COR-L47 (cell line): ENCODE measurements at places on chromosomes 7 and 10.
A peak's percentile ranks its signal among the peaks of the same experiment; 100 is the strongest.

DNA sequence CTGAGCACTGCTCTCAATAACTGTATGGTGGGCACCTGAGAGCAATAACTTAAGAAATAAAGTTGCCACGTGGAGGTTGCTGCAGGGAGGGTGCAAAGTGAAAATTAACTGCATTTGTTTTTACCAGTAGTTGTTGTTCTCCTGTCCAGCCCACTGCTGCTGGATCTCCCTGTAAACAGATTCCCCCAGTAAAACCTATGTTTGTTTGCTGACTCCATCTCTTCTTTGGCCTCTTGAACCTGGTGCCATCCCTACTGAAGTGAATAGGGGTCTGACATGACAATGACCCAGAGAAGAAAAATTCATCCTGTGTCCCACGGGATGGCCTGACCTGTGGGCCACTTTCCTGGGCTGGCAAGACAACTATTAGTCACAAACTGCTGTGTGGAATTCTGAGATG is 1.7 kb downstream of the MBL2 start:
- DNase-seq: no peak

DNA sequence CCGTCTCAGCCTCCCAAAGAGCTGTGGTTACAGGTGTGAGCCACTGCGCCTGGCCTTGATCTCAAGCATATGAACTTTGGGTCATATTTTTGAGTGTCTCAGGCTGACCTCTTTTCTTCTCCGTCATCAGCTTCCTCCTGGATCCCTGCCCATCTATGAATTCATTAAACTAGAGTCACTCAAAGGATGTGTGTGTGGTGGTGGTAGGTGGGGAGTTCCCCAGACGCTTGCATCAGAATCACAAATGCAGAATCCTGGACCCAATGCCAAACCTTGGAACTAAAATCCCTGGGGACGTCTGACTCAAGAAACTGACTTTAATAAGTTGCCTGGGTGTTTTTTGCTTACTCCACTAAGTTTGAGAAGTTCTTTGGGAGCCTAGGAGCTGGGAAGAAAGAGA is 6.7 kb upstream of the CREB5 start:
- no peak for DNase-seq

- DNase-seq: no peak
Observed at GRCh38 chr7:103076764-103077163, 1.8 kb downstream of the ARMC10 start.

DNA sequence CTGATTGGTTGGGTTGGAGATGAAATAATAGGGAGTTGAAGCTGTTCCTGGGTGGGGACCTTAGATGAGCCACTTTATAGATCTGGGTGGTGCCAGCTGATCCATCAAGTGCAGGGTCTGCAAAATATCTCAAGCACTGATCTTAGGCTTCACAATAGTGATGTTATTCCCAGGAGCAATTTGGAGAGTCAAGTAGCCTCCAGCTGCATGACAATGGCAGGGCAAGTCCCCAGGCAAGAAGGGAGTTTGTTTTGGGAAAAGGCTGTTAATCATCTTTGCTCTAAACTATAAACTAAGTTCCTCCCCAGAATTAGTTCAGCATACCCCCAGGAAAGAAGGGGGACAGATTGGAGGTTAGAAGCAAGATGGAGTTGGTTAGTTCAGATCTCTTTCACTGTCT is 47.7 kb upstream of the WAPL start:
- DNase-seq: no peak

GRCh38 chr7:45646996-45647825 is 73.0 kb downstream of the ADCY1 start:
- DNase-seq: no peak

GRCh38 chr7:70674571-70675010 is 457.4 kb upstream of the GALNT17 start:
- DNase-seq: no peak

GRCh38 chr7:83547526-83547925 is 101.4 kb downstream of the SEMA3E start:
- DNase-seq: peak; percentile 97

DNA sequence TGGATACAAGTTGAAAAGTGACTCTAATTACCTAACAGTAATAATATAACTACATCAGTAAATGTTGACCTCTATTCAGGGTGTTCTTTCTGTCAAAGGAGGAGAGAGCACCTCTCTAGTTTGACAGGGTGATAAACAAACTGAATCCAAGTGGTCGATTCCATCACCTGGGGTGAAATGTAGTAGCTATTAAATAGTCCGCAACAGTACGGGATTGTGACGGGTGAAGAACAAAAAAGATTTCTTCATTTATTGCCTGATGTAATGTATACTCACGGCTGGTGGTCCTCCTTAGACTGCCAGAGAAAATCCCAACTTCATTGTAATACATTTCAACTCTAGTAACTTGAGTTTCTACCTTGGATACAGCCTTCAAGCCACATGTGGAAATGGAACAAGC is 292.5 kb upstream of the CELF2 start:
- no peak for DNase-seq

GRCh38 chr7:72781161-72781560 is 46.8 kb downstream of the TYW1B start:
- DNase-seq: no peak

- no peak for DNase-seq
Observed at GRCh38 chr7:99833289-99833877, 5.6 kb downstream of the CYP3A43 start.

- DNase-seq: no peak
Observed at GRCh38 chr10:36118314-36118713, 476.2 kb upstream of the FZD8 start.

GRCh38 chr10:77844713-77845445 is 81.7 kb downstream of the DLG5 start:
- no peak for DNase-seq

GRCh38 chr10:28331841-28332240 is 29.0 kb upstream of the MPP7 start:
- no peak for DNase-seq

DNA sequence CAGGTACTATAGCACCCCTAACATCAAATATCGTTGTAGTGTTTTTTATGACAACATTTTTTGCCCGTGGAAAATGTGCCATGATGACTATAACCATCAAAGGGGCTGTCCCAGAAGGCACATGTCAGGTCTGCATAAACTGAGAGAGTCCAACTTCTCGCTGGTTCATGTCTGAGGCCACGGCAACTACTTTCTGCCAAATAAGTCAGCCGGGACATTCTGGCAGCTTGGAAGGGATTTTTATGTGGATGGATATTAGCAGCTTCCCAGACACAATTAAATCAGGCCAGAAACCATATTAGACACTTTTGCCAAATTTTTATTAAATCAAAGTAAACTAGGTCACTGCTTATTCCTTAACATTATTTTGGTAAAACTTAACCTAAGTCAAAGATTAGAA is 477.4 kb upstream of the FZD8 start:
- no peak for DNase-seq

GRCh38 chr7:76304888-76305375 is 2.5 kb downstream of the HSPB1 start:
- no peak for DNase-seq

GRCh38 chr10:76946270-76946669 is 691.3 kb downstream of the KCNMA1 start:
- no peak for DNase-seq

DNA sequence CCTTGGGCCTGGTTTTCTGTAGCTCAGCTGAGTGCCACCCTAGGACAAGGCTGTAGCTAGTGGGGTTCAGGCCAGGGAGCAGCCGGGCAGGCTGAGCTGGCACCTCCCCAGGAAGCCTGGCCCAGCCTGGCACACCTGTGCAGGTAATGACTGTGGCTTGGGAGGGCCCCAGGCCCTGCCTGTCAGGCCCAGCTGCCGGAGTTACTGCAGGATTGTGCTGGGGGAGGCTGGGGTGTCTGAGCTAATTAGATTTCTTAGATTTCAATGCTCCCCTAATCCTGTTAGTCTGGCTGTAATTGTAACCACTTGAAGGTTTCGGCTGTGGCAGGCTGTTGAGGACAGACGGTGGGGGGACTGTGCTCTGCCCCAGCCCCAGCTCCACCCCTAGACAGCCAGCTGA is 6.0 kb downstream of the ZMIZ1 start:
- DNase-seq: no peak

DNA sequence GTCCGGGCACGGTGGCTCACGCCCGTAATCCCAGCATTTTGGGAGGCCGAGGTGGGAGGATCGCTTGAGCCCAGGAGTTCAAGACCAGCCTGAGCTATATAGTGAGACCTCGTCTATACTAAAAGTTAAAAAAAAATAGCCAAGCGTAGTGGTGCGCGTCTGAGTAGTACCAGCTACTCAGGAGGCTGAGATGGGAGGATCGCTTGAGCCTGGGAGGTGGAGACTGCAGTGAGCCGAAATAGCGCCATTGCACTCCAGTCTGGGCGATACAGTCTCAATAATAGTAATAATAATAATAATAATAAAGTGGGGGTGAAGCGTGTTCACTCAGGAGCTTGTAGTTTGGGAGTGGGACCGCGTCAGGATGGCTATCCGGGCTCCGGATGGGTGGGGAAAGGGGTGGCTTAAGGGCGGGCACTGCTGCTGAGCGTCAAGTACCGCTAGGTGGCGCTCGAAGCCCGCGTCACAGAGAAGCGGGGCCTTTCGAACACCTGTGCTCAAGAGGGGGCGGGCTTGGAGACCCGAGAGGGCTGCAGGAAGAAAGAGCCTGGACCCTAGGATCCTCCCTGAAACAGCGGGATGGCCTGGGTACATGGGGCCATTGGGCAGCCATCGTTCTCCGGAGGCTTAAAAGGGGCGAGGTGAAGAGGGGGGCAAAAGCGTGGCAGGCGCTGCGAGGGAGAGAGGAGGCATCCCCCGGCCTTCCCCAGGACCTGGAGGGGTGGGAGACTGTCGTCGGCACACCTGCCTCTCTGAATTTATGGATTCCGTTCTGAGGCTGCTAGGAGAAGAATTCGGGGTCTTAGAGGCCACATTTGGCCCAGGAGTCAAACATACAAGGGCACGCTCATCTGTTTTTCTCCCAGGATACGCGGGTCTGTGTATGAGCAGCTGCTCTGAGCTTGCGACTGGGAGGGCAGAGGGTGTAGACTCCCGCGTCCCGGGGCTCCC is 14.5 kb downstream of the LBX1 start:
- peak; percentile 50 for DNase-seq

DNA sequence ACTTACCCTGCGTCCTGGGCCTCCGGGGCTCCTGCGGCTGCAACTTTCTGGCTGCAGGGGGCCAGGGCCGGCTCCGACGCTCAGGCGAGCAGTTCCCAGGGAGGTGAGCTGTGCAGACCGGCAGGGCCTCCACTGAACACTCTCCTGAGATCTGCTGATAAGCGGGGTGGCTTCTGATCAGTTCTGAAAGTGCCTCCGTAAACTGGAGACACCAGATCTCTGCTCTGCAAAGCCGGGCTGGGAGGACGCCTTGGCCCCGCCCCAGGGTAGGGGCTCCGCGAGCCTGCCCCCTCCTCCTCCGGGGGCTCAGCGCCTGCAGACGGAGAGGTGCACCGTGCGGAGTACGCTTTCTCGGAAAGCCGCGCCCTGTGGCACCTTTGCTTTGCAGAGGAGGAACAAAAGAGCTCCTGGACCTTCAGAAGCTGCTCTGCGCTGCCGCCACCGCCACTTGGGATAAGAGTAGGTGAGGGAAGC is 141.3 kb upstream of the VKORC1L1 start:
- DNase-seq: no peak

DNA sequence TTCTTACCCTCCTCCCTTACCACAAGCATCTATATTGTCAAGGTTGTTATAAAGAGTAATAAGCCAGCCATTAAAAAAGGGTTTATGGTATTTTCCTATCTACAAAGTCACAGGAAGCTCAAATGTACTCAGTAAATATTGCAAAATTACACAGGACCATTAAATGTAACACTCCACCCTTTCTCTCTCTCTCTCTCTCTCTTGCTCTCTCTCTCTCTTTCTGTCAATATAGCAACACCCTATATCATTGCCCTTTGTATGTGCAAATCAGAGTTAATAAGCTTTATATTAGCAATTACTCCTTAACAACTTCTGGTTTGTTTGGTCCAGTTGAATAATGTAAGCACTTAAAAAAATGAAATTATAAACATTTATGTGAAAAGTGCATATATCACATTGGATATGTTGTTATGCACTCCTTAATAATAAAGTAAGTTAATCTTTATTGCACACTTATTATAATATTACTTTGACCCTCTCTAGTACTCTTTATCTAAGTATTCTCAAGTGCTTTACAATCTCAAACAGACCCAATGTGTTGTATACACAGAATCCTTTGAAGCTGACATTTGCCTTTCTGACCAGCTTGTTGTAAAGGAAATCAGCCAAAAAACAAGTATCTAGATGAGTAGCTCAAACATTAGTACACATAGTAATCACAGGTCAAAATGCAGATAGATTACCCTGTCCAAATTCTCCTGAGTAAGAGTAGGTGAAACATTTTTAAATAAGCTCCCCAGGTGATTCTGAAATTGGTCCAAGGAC is 93.2 kb downstream of the CFTR start:
- no peak for DNase-seq

DNA sequence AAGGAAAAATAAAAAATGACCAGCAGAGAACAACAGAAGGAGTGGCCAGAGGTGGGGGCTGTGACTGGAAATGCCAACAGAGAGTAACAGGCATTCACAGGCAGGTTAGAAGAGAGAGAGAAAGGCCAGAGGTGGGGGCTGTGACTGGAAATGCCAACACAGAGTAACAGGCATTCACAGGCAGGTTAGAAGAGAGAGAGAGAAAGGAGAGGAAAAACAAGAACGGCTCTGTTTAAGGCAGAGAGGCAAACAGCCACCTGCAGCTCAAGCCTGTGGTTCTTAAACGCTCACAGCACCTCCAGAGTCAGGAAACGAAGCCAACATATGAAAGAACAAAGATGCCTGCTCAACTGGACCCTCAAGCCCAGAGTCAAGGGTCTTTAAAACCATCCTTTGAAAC is 39.5 kb upstream of the DGKI start:
- DNase-seq: no peak

- DNase-seq: no peak
Observed at GRCh38 chr10:96878057-96878456, 46.0 kb downstream of the LCOR start.

DNA sequence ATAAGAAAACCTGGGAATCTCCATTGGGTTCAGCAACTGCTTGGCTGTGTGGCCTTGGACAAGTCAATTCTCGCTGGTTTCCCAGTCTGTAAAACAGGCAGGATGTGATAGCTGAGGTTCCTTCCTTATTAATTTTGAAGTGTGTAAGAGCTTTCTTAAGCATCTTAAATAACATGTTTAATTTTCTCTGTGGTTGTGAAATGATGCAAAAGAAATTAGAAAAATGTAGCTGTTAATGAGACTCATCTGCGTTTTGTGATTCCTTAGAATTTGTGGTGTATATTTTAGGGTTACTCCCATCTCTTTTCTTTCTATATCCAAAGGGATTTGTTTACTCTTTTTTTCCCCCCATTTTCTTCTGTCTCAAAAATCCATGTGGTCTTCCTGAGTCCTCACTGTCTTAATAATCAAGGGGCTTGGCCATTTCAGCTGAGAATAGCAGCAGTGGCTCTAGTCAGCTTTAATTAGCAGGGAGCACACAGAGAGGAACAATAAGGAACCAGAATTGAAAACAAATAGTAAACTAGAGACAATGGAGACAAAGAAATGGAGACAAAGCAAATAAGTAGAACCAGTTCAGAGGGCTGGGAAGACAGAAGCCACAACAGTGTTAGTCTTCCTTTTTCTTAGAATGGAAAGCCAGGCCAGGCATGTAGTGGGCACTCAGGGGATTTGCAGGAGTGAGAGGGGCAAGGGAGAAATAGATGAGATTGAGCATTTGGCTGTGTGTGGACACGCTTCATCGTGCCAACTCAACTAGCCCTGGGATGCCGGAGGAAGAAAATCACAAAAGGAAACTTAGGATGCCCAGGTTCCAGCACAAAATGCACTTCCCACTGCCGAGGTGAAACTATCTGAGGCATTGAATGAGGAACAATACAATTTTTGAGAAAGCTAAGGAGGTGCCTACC is 93.9 kb downstream of the CHN2 start:
- DNase-seq: peak; percentile 93
